ENCODE measurements at places on chromosomes 5 and 9. TPM values are rescaled to one million over a fixed set of nuclear protein-coding genes. Genes with fewer than 3 reads are reported as not detected.

MARVELD2 gene
- total RNA-seq, result 2.6 TPM

ZFP62 gene
- 7.4 TPM for total RNA-seq

ANKRD34B gene
- total RNA-seq, result not detected

SMIM33 gene
- total RNA-seq, result not detected

ADGRD2 gene
- total RNA-seq, result not detected

CARD9 gene
- total RNA-seq, result 0.85 TPM

LCN9 gene
- not detected for total RNA-seq

DAPK1 gene
- total RNA-seq, result 20.1 TPM

TNFSF8 gene
- total RNA-seq, result not detected

GPR150 gene
- total RNA-seq, result 0.08 TPM

All from A549 treated with DMSO at 1 μM for 4 hours (cell line).